ENCODE measurements at places on chromosomes 7 and 10.

DNA sequence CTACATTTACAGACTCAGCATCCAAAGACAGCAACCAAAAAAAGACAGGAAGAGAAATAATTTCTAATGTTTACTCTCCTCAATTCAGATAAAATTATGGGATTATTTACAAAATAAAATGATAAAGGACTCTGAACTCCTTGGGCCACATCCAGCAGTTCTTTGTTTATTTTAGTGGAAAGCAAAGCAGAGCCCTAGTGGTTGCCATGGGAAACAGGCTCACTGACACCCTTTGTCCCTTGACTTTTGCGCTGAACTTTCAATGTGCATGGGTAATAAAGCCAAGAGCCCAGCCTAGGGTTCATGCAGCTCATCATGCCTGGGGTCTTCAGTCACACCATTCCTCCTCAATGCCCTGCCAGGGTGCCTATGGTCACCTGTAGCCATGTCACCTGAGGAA lies 442.6 kb upstream of the IGFBP3 start:
- no peak for DNase-seq

DNA sequence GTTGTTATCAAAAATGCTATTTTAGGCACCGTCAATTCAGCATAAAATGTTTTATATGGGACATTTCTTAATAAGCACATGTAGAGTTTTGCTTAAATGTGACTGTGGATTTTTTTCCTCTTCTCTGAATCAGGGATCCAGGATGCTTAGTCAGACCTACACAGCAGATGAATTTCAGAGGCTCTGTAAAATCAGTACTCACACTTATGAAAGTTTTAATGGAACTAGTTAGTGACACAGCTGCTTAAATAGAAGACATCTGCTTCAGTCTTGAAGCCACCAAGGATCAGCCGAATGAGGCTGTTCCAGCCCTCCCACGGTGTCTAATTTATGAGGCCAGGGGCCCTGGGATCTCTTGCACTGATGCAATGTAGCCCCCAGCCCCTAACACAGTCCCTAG lies 136.0 kb downstream of the MYOF start:
- DNase-seq, result no peak

DNA sequence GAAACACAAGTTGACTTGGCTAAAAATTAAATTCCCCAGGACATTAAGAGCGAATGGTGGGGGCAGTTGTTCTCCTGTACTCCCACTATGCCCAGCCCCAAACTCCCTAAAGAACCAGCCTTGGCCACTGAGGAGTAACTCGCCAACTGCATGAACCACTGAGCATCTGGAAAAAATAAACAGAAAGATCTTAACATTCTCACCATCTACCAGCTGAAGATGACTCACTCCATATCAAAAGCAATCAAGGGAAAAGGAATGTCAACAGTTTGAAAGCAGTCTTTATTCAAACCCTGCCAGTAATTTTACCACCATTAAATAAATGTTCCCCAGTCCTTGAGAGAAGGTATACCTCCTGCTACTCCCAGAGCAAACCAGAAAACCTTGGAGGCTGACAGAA lies 45.4 kb downstream of the CTTNBP2 start:
- no peak for DNase-seq

DNA sequence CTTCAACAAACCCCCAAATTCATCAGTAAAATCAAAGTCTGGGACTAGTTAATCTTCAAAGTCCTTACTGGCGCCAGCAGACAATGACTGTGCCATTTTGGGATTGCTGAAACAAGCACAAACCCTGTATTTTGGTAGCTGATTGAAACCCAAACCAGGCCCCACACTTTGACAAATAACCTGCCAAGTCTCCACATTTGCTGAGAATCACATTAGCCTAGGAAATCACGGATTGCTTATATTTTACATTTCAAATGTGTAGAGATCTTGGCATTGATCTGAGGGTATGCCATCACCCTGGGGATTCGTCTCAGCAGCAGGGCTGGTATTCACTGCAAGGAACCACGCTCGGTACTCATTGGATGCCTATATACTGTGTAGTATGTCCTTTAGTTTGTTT lies 501.1 kb downstream of the CALN1 start:
- DNase-seq, result no peak

- DNase-seq, result no peak
Measured at GRCh38 chr10:106107706-106108105, 1056.8 kb downstream of the SORCS1 start.

GRCh38 chr10:93085272-93085859 lies 11.7 kb downstream of the CYP26A1 start:
- no peak for DNase-seq

DNA sequence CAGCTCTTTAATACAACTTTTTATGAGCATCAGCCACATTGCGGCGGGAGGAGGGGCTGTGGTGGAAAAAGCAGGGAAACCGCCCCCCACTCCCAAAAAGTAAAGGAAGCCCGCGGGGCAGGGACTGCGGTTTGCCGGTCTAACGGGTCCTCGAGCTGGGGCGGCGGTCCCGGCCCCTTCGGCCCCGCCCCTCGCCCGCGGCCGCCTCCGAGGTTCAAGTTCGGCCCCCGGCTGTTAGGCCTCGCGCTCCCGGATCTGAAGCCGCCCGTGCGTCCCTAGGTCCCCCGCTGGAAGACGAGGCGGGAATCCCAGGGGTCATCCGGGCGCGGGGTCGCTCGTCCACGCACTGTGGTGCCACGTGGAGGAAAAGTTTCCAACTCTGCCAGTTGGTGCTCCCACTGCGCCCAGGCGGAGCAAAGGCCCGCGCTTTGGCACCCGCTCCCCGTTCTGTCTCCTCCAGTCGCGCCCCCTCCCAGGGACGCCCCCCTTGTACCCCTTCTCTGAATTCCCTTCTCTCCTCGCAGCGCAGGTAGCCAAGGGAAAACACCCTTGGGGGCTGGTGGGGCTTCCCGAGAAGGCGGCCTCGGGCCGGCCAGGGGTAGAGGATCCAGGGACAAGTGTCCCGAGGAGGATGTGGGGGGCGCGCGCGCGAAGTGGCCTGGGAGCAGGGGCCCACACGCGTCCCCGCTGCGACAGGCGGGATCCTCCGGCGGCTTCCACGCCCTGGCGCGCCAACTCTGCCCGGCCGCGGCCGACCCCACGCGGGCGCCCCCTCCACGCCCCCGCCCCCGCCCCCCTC lies 798 bp upstream of the AUTS2 start:
- no peak for DNase-seq

- no peak for DNase-seq
Measured at GRCh38 chr7:122402235-122402634, 97.7 kb upstream of the FEZF1 start.

DNA sequence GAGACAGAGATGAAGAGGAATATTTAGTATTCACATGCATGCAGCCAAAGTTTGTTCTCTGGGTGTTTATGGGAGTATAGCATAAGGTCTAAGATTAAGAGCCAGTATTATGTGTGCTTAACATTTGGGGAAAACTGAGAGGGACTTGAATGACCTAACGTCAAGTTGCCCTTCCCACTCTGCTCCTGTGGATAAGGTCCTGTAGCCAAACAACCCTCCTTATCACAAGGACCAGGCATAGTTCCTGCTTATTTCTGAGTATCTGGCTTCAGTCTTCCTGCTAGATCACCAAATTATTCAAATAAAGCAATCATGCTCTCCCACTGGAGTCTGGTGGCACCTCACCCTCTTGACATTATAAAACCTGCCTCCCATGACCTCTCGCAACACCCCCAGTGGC lies 137.9 kb upstream of the SEMA3E start:
- no peak for DNase-seq

- no peak for DNase-seq
Measured at GRCh38 chr7:151194188-151194587, 7.1 kb upstream of the ASB10 start.

GRCh38 chr7:12769444-12769843 lies 82.0 kb downstream of the ARL4A start:
- DNase-seq, result no peak

DNA sequence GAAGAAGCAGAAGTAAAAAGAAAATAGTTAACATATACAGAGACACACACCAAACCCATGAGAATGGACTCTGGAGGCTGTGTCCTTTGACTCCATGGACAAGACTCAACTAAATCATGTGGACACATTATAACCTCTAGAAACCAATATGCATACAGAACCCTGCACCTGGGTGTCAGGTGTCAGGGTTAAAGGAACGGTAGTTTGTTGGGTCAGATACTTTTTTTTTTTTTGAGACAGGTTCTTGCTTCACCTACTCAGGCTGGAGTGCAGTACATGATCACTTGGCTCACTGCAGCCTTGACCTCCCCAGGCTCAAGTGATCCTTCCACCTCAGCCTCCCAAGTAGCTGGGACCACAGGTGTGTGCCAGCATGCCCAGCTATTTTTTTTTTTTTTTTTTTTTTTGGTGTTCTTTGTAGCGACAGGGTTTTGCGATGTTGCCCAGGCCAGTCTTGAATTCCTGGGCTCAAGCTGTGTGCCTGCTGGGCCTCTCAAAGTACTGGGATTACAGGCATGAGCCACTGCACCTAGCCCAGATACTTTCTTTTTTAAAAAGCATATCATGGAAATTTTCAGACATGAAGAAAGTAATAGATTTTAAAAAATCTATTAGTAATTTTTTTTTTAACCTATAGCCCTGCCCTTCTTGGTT lies 31.3 kb downstream of the GALNT11 start:
- no peak for DNase-seq

- DNase-seq, result no peak
Measured at GRCh38 chr7:152544971-152545619, 109.3 kb upstream of the KMT2C start.

DNA sequence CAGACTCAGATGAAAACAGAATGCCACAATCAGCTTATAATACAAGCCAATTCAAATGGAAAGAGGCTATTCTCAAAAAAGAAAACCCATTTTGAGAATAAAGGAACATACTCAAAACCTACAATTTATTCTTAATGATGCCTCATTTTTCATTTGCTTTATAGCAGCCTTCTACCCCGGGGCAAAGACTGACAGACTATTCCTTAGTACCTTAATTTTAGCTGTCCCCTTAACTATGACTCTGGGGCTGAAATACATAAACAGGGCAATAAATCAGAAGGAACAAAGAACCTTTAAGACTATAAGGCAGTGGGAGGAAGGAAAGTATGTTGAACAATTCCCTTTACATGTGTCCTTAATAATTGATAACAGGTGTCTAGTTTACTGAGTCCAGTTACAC lies 76.8 kb downstream of the TMEM106B start:
- no peak for DNase-seq

DNA sequence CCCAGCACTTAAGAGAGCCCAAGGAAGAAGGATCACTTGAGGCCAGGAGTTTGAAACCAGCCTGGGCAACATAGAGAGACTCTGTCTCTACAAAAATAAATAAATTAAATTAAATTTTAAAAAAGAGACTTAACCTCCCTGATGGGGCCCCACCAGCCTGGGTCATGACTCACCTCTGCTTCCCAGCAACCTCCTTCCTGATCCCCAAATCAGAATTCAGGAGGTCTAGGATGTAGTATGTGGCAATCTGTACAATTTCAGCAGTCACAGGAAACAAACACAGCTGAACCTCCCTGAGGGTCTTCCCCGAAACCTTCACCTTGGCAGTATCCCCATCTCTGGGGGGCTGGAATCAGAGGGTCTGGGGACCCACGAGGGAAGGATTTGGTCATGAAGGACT lies 9.7 kb upstream of the PPP1R35 start:
- no peak for DNase-seq

DNA sequence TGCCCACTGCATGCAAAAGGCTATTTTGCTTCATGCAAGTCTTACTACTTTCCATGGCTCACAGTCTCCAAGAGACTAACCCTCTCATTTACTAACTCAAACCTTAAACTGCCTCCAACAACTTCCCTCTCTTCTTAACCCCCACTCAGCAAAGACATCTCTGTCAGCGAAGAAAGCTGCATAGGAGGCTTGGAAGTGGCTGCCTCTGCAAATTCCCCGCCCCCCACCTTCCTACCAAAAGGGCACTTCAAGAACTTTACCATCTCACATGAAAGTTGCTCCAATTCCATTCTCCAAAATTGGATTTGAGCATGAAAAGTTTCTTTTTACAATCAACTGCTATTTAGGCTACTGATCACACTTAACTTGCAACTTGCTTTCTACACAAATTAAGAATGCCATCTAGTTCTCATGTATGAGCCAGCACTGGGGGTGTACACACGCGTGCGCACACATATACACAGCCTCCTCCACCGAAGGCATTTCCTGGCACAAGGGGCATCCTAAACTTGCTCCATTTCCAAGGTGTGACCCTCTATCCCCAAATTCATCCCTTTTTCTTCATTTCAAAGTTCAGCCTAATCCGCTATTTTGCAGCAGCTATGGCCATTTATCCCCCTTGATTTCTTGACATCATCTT lies 1.8 kb downstream of the CCDC6 start:
- no peak for DNase-seq

- no peak for DNase-seq
Measured at GRCh38 chr10:43424416-43424815, 12.5 kb upstream of the ZNF487 start.

DNA sequence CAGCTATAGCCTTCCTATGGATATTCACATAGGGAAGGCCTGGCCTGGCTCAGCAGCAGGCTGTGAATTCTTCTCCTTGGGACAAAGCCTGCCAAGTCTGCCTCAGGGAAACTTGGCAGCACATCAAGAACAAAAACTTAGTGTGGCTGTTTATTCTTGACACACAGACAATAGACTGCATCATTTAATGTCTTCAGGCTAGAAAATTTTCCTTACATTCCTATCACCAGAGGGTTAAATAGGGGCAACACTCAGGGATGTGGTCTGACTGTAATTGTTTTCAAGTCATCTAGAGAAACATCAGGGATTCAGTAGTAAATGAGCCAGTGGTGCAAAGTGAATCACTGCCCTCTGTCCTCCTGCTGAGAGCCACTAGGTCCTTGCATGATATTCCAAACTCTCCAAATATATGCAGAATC lies 137.3 kb downstream of the SEMA3C start:
- DNase-seq, result peak; percentile 57

DNA sequence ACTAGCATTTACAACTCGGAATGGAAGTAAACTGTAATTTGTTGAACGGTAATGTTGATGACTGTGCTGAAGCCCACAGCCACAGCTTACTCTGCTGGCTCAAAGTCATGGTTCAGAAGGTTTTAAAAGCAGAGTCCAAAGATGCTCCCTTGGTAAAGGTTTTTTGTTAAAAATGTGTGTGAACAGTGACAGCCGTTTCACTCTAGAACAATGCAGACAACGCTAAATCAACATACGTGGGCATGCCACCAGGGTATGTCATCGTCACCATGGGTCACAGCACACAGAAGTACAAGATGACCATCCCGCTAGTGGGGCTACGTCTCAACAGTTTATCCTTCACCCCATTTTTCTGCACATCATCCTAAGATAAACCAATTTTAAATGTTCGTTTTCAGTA lies 106.5 kb upstream of the LANCL2 start:
- no peak for DNase-seq

- DNase-seq, result no peak
Measured at GRCh38 chr7:134034652-134035051, 92.5 kb upstream of the LRGUK start.

Data from NCI-H446 treated with DMSO at 0.1 percent for 48 hours (cell line).